Cardiac fibroblast (primary cell): ENCODE measurements at places on chromosomes 6 and 20.

GRCh38 chr6:91243436-91243835 is 656.6 kb upstream of the MAP3K7 start:
- DNase-seq: no peak

GRCh38 chr6:152136449-152136825 is 329.0 kb downstream of the ESR1 start:
- no peak for DNase-seq

- DNase-seq: no peak
Measured at GRCh38 chr6:2232445-2232844, 13.0 kb downstream of the GMDS start.

DNA sequence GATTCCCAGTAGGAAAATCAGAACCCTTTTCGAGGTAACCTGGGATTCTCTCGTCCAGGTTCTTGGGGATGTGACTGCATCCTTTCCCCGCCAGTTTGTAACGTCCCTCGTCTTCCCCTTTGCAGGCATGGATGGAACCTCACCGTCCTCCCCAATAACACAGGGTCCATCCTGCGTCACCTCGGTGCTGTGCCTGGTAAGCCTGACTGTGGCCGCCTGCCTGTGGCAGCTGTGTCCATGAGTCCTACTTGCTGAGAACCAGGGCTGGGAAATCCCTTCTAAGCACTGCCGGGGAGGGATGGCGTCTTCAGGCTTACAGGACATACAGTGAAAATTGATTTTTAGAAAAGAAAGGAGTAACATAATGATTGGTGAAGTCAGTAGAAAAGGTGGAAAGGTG is 155.6 kb downstream of the DTNBP1 start:
- DNase-seq: no peak

DNA sequence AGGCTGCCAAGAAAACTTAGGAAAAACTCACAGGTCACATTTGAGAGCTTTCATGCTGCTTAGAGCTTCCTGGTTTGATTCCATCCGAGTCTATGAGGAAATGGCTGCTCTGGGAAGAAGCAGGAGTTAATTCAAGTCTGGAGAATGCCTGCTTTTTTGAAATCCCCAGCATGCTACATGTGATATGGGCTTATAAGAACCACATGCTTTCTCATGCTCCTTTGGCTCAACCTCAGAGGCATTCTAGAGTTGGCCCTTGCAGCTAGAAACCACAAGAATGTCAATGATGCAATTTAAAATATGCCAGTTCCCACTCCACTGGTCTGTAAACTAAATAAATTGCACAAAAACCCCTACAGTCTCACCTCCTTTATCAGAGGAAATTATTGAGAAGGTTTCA is 142.9 kb upstream of the OLIG3 start:
- DNase-seq: peak; percentile 98

- no peak for DNase-seq
Measured at GRCh38 chr20:8423482-8423881, 291.4 kb downstream of the PLCB1 start.

DNA sequence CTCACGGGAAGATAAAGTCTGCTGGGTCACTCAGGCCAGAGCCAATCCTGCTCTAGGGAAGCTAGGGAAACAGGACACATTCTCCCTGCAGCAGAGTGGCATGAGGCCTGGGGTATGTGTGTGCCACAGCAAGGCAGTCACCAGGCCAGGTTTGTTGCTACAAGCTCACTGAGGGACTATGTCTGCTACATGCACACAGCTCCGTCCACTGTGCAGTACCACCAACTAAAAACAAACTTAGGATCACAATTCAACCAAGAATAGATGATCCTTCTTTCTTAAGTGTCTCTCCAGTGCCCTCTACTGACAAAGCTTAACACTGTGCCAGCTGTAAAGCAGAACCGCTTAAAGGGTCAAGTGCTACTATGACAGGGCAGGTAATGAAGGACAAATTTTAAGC is 192.5 kb downstream of the PTPRK start:
- peak; percentile 47 for DNase-seq

- no peak for DNase-seq
Measured at GRCh38 chr20:10023911-10024310, 10.9 kb upstream of the ANKEF1 start.

DNA sequence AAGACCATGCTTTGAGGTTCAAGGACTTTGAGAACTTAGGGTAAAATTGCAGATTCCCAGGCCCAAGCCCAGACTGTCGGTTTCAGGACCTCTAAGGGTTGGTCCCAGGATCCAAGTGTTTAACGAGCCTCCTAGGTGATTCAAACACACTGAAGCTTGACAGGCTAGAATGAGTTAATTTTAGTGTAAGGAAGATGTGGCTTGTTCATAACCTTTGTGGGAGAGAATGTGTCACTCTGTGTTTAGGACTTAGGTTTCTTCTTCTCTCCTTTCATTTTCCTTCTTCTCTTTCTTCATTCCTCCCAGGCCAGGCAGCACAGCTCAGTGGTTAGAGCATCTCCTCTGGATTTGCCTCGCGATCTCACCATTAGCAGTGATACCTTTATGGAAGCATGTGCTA is 104.8 kb upstream of the KCNG1 start:
- no peak for DNase-seq

- peak; percentile 61 for DNase-seq
Measured at GRCh38 chr6:12595161-12595811, 121.3 kb upstream of the PHACTR1 start.

DNA sequence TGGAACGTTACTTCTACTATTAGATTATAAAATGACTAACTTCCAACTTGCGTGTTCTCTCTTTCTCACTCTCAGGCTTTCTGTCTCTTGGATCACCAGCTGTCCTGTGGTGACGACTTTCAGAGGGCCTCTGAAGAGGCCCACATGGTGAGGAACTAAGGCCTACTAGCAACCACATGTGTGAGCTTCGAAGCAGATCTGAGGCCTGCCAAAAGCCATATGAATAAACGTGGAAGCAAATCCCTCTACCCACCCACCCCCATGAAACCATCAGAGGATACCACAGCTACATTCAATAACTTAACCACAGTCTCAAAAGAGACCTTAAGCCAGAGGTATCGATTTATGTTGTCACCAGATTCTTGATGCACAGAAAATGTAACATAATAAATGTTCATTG is 13.5 kb upstream of the BMP5 start:
- DNase-seq: no peak

DNA sequence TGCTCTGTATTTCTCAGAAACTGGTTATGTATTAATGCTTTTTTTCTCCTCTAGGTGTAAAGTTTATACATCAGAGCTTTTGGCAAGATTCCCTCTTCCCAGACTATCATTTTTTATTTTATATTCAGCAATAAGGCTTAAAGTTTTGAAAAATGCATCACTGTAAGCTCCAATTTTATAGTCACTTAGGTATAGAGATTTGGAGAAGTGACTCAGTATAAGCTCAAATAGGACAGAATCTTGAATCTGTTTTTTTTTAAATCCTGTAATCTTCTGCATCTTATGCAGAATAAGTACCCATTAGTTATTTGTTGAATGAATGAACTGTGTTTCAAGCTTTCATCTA is 1.0 kb downstream of the NCOA7 start:
- DNase-seq: no peak

- no peak for DNase-seq
Measured at GRCh38 chr20:37521061-37521771, at the start of gene NNAT. NNAT (plus strand) TSS chr20:37521250; CDS start chr20:37521332, 82 bp downstream.

DNA sequence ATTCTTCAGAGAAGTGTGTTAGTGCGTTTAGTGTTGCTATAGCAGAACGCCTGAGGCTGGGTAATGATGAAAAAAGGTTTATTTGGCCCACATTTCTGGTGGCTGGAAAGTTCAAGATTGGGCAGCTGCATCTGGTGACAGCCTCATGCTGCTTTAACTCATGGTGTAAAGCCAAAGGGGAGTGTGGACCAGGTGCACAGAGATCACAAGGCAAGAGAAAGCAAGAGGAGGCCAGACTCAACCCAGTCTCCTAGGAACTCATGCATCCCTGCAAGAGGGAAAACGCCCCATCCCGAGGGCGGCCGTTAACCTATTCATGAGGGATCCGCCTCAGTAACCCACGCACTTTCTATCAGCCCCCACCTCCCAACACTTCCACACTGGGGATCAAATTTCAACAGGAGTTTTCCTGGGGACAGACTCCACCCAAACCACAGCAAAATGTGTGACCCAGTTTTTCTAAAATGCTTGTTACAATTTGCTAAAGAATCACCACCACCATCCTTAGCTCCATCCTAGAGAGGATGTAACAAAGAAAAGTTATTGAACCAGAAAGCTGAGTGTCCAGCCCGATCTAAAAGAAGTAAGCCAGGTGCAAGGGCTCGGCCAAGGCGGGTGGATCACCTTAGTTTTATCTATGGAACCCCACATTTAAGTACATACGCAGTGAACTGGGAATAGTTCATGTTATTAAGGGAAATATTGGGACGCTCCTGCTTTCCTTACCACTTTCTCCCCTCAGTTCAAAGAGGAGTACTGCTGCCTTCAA is 164.8 kb downstream of the QKI start:
- DNase-seq: peak; percentile 16

- no peak for DNase-seq
Measured at GRCh38 chr6:116298973-116299372, 19.2 kb upstream of the TSPYL1 start.

GRCh38 chr6:135286962-135287538 is 105.9 kb downstream of the MYB start:
- DNase-seq: no peak

GRCh38 chr6:56799989-56800388 is 154.9 kb upstream of the BEND6 start:
- DNase-seq: no peak

- DNase-seq: no peak
Measured at GRCh38 chr6:122202576-122203137, 196.8 kb upstream of the HSF2 start.

DNA sequence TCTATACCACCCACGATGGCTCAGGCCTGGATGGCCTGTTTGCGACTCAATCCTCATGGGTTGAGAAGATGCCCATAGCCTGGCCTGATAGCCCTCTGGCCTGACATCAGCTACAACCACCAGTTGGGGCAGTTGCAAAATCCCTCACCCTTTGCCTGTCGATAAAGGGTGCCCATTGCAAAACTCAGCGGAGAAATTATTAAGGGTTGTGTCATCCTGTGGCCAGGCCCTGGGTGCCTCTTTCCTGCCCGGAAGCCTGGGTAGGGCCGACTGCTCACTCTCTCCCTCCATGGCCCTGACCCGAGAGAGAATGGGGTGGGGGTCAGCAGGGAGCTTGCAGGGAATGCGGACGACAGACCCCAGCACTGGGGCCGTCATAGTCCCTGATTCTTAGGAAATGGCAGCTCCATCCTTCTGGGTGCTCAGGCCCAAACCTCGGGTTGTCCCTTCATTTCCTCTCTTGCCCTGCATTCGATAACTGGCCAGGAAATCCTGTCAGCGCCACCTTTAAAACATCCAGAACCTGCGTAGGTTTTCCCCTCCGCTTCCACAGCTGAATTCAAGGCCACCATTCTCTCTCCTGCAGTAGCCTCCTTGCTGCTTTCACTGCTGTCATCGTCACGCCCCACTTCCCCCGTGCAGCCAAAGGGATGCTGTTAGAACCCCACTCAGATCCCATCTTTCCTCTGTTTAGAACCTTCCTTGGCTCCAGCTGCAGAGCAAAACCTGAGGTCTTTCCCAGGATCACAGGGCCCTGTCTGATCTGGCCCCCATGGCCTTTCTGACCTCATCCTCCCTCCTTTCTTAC is 31.1 kb downstream of the CEBPB start:
- peak; percentile 70 for DNase-seq

GRCh38 chr20:54350415-54350814 is 125.0 kb upstream of the DOK5 start:
- DNase-seq: peak; percentile 62

- no peak for DNase-seq
Measured at GRCh38 chr6:161266513-161267230, 7.2 kb downstream of the AGPAT4 start.

DNA sequence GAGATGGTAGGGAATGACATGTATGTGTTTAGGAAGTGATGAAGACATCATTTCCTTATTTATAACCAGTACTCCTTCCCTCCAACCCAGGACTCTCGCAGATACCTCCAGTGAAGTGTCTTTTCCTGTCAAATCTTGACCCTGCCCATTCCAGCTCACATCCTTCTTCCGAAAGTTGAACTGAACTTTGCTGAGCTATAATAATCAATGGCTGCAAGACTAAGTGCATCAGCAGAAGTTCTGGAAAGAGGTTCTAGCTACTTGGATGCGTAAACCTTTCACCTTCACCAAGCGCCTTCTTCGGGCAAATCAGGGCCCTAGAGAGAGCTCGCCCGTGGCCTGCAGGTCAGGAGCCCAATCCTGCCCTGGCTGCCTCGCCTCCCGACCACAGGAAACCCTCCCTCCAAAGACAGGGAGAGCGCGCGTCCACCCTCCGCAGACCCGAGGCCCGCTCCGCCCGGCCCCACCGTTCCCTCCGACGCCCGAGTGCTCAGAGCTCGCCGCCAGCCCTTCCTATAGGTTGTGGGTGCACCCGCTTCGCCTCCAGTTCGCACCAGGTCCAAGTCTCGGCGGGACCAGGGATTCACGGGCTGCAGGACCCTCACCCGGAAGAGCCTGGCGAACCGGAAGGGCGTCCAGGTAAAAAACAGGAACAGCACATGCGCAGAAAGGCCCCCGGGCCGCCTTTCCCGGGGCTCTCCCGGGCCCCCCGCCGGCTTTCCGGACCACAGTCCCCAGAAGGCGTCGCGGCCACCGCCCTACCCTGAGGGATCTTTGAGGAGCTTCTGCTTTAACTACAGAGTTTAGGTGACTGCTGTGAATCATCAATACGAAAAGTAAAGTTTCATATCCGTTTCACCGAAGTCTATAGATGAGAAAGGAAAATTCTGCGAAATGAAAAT is at the start of gene ZNF334:
TSS of gene ZNF334 (minus strand) at position 617 of the 902 bp plus-strand sequence. CDS start 1,457 bp downstream, outside the sequence.
- DNase-seq: peak; percentile 3

DNA sequence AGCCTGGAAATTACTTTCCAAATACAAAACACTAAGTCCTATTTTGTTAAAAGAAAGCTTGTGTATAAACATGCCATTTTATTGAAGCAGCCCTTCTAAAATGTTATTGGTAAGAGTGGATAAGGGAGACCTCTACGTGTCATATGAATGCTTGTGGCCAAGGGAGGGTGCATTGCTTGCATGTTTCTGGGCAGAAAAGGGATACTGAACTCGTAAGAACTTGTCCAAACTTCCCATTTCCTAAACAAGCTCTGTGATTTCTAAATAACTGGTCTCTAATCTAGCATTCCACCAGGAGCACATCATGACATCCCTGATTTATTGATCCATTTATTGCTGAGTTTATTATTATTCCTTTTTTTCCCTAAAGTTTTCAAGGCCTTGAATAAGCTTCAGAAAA is 474.1 kb downstream of the CD109 start:
- peak; percentile 18 for DNase-seq

GRCh38 chr6:43774776-43775534 is 4.9 kb downstream of the VEGFA start:
- DNase-seq: peak; percentile 79
